HuH-7 (cell line): ENCODE measurements at places on chromosomes 2 and 18.

- DNase-seq = no peak
These were observed 341.5 kb upstream of the ATP5MC3 start for GRCh38 chr2:175523001-175523400.

GRCh38 chr2:225597911-225598310, 198.4 kb downstream of the NYAP2 start:
- no peak for DNase-seq

GRCh38 chr2:161965994-161966393, 108.0 kb downstream of the DPP4 start:
- no peak for DNase-seq

DNA sequence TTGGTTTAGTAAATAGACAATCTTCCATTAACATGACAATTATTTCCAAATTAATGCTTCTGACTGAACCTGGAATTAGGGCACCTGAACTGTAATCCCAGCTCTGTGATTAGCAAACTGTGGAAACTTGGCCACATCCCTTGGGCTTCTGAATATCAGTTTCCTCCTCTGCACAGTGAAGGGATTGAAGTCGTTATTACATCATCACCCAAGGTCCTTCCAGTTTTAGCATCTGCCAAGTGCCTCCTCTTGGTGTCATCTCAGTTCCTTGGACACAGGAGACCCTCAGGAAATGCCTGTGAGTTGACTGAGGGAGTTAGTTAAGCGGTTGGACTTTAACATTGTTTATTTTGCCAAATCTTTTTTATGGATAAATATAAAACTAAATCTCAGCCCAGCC, 64.8 kb downstream of the MOGAT1 start:
- DNase-seq = no peak

GRCh38 chr2:180322781-180323180, 315.7 kb upstream of the CWC22 start:
- no peak for DNase-seq

GRCh38 chr2:121189011-121189410, 96.0 kb downstream of the TFCP2L1 start:
- DNase-seq = no peak

DNA sequence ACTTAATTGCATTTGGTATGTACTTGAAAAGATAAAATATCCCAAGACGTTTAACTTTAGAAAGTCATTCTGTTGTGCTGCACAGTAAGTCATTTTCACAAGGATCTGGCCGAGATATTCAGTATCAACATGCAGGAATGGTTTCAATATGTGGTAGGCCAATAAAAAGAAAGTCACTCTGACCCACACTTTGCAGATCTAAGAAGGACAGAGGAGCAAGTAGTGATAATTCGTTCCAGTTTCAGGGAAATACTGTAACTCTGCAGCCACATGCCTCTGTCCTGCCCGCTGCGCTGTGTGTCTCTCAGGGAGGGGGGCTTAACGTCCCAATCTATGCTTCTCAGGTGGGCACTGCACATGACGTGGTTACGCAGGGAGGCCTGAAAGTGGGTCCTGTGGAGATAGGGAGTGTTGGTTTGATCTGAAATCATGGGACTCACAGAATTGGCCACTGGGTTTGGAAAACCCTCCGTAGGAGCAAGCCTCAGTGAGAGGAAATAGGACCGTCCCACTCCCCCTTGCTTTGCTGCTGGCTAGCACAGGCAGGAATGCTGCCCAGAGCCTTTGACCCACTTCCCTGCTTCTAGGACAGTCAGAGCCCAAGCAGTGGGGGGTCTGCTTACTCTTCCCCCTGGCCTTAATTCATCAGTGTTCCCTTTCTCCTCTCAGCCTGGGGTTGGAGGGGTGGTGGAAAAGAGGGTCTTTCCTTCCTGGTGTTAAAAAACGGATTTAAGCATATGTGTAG, 314.7 kb upstream of the SPRED2 start:
- no peak for DNase-seq

GRCh38 chr2:20107776-20108175, 56.3 kb upstream of the LAPTM4A start:
- no peak for DNase-seq

DNA sequence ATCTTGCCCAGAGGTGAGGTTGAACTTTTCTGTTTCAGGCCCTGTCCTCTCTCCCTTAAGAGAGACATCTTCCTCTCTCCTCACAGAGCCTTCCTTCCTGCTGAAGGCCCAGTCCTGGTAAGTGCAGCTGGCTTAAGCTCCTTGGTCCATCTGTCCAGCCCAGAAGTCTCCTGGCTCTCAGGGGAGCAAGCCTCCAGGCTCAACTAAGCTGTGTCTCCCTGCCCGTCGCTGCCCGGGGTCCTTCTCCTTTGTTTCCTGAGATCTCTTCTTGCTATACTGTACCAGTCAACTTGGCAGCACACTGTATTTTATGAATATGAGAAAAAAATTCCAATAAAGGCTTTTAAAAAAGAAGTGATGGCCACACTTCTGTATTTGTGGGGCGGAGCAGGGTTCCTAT, 77.4 kb downstream of the KCNF1 start:
- no peak for DNase-seq

GRCh38 chr2:215493376-215493775, 57.5 kb upstream of the FN1 start:
- DNase-seq = no peak
